Ascending aorta (tissue), 2 donors: ENCODE measurements at places on chromosomes 2 and 18.

- H3K4me1 ChIP-seq: no peaks in the 10 kb centered on the region
- no peak for DNase-seq
- no peak overlapping the region for H3K27ac ChIP-seq
- H3K27me3 ChIP-seq: no peaks in the 10 kb centered on the region
- H3K4me3 ChIP-seq: no peak overlapping the region
- H3K36me3 ChIP-seq: no peaks in the 10 kb centered on the region
These were observed 43.2 kb upstream of the ACAA2 start for GRCh38 chr18:49856496-49856895.

GRCh38 chr2:190716176-190716807 lies 67.4 kb downstream of the NAB1 start:
- no peaks in the 10 kb centered on the region for H3K36me3 ChIP-seq
- H3K4me3 ChIP-seq: no peak overlapping the region
- no peak overlapping the region for H3K27ac ChIP-seq
- H3K27me3 ChIP-seq: no peaks in the 10 kb centered on the region
- no peaks in the 10 kb centered on the region for H3K4me1 ChIP-seq

DNA sequence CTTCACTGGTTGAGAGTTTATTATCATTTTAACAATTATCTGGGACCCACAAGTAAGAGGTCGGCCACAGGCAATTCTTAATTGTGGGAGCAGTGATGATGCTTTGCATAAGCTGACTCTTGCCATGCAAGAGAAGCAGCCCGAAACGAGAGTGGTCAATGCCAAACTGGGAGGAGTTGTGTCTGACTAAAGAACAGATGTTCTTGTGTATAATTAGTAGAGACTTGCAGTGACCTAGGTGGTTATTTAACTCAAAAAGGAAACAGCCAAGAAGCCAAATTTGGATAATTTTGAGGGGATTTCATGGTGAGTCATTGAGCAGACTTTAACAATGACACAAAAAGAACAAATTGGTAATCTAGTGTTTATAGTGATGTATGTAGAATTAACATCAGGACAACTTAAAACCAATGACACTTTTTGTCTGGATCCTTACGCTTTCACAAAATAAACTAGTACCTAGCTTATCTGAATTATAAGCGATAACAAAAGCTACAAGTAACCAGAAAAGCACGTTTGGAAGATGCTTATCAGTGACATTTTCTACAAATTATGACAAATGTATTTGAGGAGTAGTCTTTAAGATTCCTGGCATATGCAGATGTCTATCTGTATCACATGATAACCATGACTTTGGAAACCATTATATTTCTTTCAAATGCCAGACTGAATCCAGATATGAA lies 184.7 kb upstream of the DLGAP1 start:
- H3K27me3 ChIP-seq: no peaks in the 10 kb centered on the region
- H3K4me1 ChIP-seq: no peaks in the 10 kb centered on the region
- H3K36me3 ChIP-seq: no peaks in the 10 kb centered on the region
- no peak overlapping the region for H3K27ac ChIP-seq

DNA sequence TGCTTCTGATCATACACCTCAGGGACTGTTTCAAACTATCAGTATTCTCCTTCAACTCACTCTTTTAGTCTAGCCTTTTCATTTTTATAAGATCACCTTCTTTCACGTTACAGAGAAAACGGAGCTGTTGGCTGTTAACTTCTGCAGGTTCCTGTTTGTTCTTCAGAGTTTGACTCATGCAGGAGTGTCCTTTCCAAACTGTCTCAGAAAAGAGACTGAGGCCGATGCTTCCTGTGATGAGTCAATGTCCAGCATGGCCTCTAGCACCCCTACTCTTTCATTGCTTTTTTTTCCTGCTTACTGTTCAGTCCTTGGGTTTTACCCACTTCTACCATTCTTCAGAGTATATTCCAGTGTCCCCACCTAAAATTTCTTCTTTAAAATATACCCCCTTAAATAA lies 240.8 kb upstream of the RGPD4 start:
- no peak overlapping the region for H3K27ac ChIP-seq
- H3K4me3 ChIP-seq: no peak overlapping the region
- H3K36me3 ChIP-seq: no peaks in the 10 kb centered on the region
- no peaks in the 10 kb centered on the region for H3K27me3 ChIP-seq

DNA sequence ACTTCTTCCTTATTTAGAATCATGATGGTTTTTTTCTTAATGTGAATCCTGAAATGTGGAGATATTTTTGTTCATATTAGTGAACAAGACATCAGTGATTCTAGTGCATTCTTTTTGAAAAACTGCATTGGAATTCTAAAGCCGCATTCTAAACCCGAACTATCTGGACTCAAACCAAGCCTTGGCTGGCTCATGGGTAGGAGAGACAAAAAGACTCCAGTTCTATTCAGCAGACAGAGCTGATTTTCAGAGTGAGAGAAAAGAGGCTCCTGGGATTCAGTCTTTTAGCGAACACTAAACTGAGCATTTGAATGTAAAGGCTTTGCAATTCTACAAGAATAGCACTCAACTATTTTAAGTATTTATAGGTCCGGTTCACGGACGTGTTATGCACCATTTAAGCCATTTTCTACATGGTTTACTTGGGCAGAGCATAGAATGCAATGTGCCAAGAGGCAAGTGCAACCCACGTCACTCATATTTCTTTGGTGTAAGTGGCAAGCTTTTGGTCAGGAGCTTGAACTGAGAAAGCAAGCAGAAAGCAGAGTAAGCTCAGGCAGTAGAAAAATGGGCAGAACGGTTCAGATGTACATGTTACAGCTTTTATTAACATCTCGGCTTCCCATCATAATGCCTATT lies 227.3 kb upstream of the RAB12 start:
- peak overlapping the region; percentile 39 for H3K27ac ChIP-seq
- H3K4me1 ChIP-seq: no peaks in the 10 kb centered on the region
- DNase-seq: peak; percentile 52

DNA sequence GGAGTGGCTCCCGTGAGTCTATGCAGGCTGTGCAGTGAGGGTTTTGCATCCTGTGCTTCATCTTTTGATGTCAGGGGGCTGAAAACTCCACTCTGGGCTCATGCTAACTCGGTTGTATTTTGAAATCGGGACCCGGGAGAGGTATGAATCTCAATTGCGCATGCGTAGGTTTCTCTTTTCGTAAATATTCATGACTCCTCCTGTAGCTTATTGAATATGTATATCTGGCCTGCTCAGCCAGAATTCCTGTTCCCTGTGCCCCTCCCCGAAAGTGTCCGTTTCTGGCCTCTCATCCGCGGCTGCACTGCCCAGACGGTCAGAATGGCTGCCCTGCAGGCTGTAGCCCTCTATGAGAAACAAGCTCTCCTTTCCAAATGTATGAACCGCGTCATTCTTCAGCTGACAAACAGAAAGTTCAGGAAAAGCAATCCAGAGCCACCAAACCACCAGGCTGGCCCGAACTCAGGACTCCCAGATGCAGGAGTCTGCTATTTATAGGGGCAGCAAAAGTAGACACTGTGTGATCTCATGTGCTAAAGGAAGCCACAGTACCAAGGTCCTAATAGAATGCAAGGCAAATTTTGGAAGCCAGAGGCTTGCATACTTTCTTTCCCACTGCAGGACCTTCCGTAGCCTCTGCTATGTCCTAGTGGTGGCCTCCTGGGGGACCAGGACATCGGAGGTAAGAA lies 41.7 kb downstream of the AKAIN1 start:
- no peak overlapping the region for H3K4me3 ChIP-seq
- no peaks in the 10 kb centered on the region for H3K36me3 ChIP-seq
- H3K27ac ChIP-seq: no peak overlapping the region

DNA sequence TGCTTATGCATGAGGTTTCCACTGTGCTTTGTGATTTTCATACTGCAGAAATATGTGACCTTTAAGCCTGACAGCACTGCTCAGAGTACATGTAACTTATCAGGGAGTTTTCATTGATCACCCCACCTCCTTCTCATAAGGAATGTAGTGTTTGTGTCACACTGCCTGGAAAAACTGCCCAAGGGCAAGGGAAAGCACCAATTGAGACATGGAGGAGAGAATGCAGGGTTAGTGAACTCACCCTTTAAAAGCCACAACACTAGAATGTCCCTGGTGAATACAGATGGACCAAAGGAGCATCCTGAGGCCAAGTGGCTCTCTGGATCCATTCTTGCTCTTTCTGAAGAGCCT lies 147.2 kb upstream of the SPATS2L start:
- H3K27ac ChIP-seq: no peak overlapping the region
- H3K4me1 ChIP-seq: no peaks in the 10 kb centered on the region
- DNase-seq: no peak
- no peak overlapping the region for H3K4me3 ChIP-seq
- no peaks in the 10 kb centered on the region for H3K27me3 ChIP-seq
- no peaks in the 10 kb centered on the region for H3K36me3 ChIP-seq

DNA sequence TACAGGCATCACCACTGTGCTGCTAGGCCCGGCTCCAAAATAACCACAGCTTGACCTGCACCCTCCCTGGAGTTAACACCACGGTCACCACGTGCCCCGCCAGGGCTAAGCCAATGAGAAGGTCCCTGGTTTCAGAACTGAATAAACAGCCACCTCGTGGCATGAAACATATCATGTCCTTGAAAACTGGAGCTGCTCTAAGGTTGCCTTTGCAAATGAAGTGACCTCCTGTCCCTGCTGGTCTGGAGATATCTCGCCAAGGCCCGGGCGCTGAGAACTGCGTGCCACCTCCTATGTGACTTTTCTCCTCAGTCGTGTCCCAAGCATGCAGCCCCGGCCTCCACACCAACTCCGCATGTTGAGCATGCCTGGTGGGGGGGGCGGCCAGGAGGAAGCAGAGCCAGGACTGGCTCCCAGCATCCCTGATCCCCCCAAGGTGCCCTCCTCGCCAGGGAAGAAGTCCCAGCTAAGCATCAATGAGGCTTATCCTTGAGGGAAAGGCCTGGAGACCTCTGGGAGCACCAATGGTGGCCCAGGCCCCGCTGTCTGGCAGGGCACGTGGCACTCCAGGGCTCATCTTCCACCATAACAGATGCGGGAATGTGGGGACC lies 16.3 kb upstream of the KCNG2 start:
- H3K4me3 ChIP-seq: no peak overlapping the region
- no peaks in the 10 kb centered on the region for H3K27me3 ChIP-seq
- peak; percentile 63 for DNase-seq
- H3K4me1 ChIP-seq: no peaks in the 10 kb centered on the region

- H3K4me1 ChIP-seq: peaks cover 27% of the 10 kb centered on the region
- H3K36me3 ChIP-seq: no peaks in the 10 kb centered on the region
- peak overlapping the region; percentile 87 for H3K27ac ChIP-seq
These were observed 94.3 kb downstream of the MAPK4 start for GRCh38 chr18:50654211-50654610.

GRCh38 chr2:199470672-199471442 lies 13.1 kb upstream of the SATB2 start:
- peaks cover 39% of the 10 kb centered on the region for H3K27me3 ChIP-seq
- H3K4me1 ChIP-seq: peaks cover 16% of the 10 kb centered on the region

GRCh38 chr2:28643327-28643726 lies 108.3 kb upstream of the PPP1CB start:
- no peaks in the 10 kb centered on the region for H3K36me3 ChIP-seq
- no peak overlapping the region for H3K4me3 ChIP-seq
- DNase-seq: no peak
- peaks cover 41% of the 10 kb centered on the region for H3K4me1 ChIP-seq

DNA sequence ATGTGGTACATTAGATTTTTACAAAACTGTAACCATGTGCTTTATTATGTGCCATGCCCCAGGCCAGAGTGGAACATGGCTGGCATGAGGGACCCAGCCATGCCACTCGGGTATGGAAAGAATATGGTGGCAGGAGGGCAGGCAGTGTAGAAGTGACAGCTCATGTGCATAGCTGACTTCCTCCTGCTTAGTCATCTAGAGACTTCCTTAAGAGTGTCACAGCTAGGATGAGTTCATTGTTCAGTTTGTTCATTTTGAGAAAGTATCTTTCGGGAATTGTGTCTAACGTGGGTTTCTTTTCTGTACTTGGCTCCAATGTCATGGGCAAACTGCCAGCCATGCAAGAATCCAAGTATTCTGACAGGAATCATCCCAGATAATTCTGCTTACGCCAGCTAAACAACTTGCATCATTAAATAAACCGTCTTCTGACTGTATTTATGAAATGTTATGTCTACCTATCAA lies 94.3 kb upstream of the ITGB6 start:
- peak overlapping the region; percentile 50 for H3K27ac ChIP-seq
- peaks cover 5% of the 10 kb centered on the region for H3K4me1 ChIP-seq
- peaks cover 22% of the 10 kb centered on the region for H3K36me3 ChIP-seq
- DNase-seq: peak; percentile 81

GRCh38 chr2:196434217-196434616 lies 205.3 kb upstream of the CCDC150 start:
- H3K27ac ChIP-seq: no peak overlapping the region
- no peaks in the 10 kb centered on the region for H3K36me3 ChIP-seq
- H3K4me3 ChIP-seq: no peak overlapping the region
- H3K27me3 ChIP-seq: no peaks in the 10 kb centered on the region
- no peaks in the 10 kb centered on the region for H3K4me1 ChIP-seq

DNA sequence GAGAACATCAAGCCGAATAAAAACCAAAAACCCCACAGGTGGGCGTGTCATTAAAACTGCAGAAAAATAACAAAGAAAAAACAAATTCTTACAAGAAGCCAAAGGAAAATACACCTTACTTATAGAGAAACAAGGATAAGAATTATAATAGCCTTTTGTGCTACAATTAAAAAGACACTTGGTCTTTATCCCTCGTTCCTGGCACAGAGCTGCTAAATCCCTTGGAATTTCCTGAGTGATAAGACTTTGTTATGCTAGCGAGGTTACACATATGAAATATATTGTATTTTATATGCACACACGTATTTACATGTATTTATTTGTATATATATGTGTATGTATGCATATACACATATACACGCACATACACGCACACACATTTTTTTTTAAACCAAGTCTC lies 325.3 kb upstream of the TFPI start:
- no peaks in the 10 kb centered on the region for H3K4me1 ChIP-seq
- no peak overlapping the region for H3K27ac ChIP-seq
- H3K4me3 ChIP-seq: no peak overlapping the region
- no peaks in the 10 kb centered on the region for H3K27me3 ChIP-seq
- H3K36me3 ChIP-seq: no peaks in the 10 kb centered on the region

- H3K27me3 ChIP-seq: no peaks in the 10 kb centered on the region
- no peak for DNase-seq
- peak overlapping the region; percentile 98 for H3K27ac ChIP-seq
These were observed 1.1 kb downstream of the COBLL1 start for GRCh38 chr2:164840458-164840929.

DNA sequence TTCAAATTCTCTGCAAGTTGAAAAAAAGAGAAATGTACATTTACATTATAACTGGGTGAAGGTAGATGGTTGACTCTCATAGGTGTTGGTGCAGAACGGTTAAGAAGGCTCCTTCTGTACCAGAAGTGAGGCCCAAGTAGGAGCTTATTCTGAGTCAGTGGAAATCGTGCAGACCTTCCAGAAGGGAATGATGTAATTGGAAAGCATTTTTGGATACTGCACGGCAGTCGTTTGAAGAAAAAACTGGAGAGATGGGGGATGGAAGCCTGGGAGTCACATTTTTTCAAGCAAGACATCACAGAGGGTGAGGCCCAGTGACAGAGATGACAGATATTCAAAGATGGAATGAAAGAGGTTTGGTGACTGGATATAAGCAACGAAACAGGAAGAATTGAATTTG lies 39.4 kb downstream of the HRH4 start:
- no peaks in the 10 kb centered on the region for H3K36me3 ChIP-seq
- H3K4me1 ChIP-seq: no peaks in the 10 kb centered on the region
- no peak overlapping the region for H3K27ac ChIP-seq
- H3K27me3 ChIP-seq: no peaks in the 10 kb centered on the region
- H3K4me3 ChIP-seq: no peak overlapping the region
